Activated T-helper 1 cell treated with anti-CD3 and anti-CD28 coated beads, Interleukin-12 subunit alpha, Interleukin-12 subunit beta, Interleukin-2, Interleukin-4 antibody, amounts not matched to agents 30 ng/mL and 10 ng/mL and 1 ng/mL, durations not matched to agents 14 hours and 24 hours and 36 hours (primary cell): ENCODE measurements at places on chromosomes 4 and X. TPM values are rescaled to one million over a fixed set of nuclear protein-coding genes. Genes with fewer than 3 reads are reported as not detected.
A peak's percentile ranks its signal among the peaks of the same experiment; 100 is the strongest.

- H3K27me3 ChIP-seq: no peaks in the 10 kb centered on the region
- H3K36me3 ChIP-seq: peaks cover 3% of the 10 kb centered on the region
- DNase-seq: no peak
- H3K27ac ChIP-seq: no peak overlapping the region
Observed at GRCh38 chr4:14180983-14181601, 553.6 kb upstream of the BOD1L1 start.

GRCh38 chrX:17591741-17592110, 145.6 kb upstream of the SCML1 start:
- H3K27me3 ChIP-seq: no peaks in the 10 kb centered on the region
- peak; percentile 1 for DNase-seq
- peaks cover 23% of the 10 kb centered on the region for H3K4me1 ChIP-seq
- H3K4me3 ChIP-seq: no peak overlapping the region

- no peaks in the 10 kb centered on the region for H3K4me1 ChIP-seq
- DNase-seq: no peak
- H3K27me3 ChIP-seq: peaks cover 2% of the 10 kb centered on the region
- H3K4me3 ChIP-seq: no peak overlapping the region
- no peak overlapping the region for H3K27ac ChIP-seq
Observed at GRCh38 chr4:138063581-138063980, 178.6 kb downstream of the SLC7A11 start.

The TIMM8A gene
- 30.9 and 36.5 TPM in 2 replicates for total RNA-seq

The TMSB15C gene
- total RNA-seq: 3.4 and 4.3 TPM in 2 replicates

The TRIM61 gene
- 2.4 and 3.1 TPM in 2 replicates for total RNA-seq

DNA sequence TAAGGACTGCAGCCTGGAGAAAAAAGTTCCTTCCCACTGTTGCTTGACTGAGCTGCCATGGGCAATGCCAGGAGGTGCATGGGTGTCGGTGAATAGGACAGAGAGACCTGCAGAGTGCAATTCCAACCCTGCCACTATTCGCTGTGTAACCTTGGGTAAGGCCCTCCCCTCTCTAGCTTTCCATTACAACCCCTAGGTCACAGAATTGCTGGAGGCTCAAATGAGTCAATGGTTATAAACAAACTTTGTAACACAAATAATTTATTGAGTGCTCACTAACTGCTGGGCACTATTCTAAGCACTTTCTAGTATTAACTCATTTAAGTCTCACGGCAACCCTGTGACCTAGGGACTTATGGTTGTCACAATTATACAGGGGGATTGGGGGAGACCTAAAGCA, 37.8 kb downstream of the PJA1 start:
- H3K4me3 ChIP-seq: no peak overlapping the region
- no peak for DNase-seq
- peaks cover 17% of the 10 kb centered on the region for H3K27me3 ChIP-seq
- no peaks in the 10 kb centered on the region for H3K36me3 ChIP-seq

The CFAP47 gene
- not detected in 2 replicates for total RNA-seq

DNA sequence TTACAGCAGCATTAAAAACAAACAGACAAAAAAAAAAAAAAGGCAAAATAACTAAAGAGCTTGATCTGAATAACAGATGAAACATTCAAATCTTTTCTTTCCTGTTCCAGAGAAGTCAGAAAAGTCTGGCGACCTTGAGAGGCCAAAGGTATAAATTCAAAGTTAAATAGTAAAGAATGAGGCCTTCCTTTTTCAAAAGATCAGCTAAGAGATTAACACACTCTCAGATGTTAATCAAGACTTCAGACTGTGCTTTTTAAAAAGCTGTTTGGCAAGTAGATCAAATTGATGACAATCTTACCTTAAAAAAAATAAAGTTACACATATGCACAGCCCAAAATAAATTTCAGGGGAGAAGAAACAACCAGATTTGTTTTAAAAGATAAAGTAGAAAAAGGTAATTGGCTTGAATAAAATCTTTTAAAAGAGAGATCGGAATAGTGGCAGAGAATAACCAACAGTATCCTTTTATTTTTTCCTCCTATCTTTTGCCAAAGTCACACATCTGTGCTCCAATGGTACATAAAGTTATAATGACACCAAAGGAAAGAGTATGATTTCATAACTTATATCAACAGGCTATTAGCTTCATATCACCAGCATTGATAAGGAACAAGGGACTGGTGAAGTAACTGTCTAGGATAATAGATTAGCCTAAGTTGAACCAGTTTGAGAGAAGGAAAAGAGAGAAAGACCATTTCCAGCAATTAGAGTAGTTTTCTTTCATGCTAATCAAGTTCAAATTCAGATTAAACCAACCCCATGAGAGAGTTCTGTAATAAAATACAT, 70.4 kb downstream of the METTL14 start:
- no peak overlapping the region for H3K27ac ChIP-seq
- H3K4me1 ChIP-seq: peaks cover 15% of the 10 kb centered on the region
- no peak overlapping the region for H3K4me3 ChIP-seq
- no peak for DNase-seq
- no peaks in the 10 kb centered on the region for H3K27me3 ChIP-seq
- peaks cover 35% of the 10 kb centered on the region for H3K36me3 ChIP-seq

DNA sequence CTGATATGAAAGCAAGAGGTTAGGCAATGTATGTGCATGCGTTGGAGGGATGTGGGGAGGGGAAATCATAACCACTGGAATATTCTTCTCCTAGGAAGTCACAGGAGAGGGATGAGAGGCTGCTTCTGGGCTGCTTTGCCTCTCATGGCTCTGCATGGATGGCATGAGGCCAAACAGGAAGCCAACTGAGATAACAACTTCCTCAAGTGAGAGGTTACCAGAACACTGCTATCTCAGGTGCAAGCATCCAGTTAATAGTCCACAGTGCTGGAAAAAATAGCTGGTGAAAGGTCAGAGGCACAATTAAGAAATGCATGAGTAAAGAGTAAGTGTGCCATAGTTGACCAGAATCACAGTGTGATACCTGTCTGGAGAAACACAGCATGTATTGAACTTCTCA, 113.3 kb downstream of the ELOVL6 start:
- H3K27me3 ChIP-seq: no peaks in the 10 kb centered on the region
- DNase-seq: no peak
- H3K4me3 ChIP-seq: no peak overlapping the region
- peaks cover 9% of the 10 kb centered on the region for H3K36me3 ChIP-seq
- peak overlapping the region; percentile 31 for H3K27ac ChIP-seq

DNA sequence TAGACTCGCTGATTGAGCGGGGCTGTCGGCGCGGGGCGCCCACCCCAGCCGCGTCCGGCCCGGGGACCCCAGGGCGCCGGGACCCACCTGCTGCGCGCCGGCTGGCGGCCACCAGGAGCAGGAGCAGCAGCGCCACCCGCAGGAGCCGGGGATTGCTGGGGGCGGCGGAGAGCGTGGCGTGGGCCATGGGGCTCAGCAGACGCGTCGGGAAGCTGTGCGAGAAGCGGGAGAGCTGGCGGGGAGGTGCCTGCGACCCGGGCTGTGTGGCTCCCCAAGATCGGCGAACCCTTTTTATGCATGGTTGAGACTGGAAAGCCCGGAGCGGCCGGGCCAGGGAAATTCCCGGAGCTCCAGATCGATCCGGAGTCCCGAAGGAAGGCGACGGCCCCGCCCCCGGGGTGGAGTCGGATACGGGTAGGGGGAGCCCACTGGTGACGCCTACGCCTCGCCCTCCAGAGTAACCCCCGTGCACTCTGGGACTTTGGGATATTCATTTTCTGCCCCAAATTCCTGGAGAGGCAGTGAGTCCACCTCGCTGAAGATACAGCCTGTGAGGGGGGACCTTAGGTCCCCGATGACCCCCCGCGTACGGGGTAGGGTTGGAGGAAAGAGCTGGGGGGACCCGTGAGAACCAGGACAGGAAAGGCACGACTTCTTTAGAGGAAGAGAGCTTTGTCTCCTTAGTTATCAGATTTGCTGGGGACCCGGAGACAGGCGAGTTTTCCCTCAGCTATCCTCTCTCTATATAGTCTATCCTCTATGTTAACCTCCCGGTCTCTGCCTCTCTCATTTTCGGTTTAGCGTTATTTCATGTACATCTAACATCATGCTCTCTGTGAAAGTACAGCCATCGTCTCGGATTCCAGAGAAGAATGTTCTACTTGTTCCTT, at the start of gene CXCL3:
Gene CXCL3, minus strand, starts transcription at position 265 of the 890 bp plus-strand sequence. Its CDS starts 78 bp downstream, at position 187.
- DNase-seq: no peak
- peaks cover 14% of the 10 kb centered on the region for H3K4me1 ChIP-seq
- peaks cover 42% of the 10 kb centered on the region for H3K27me3 ChIP-seq

- no peak overlapping the region for H3K4me3 ChIP-seq
- no peak for DNase-seq
- no peaks in the 10 kb centered on the region for H3K4me1 ChIP-seq
Observed at GRCh38 chr4:161762796-161763195, 401.0 kb downstream of the FSTL5 start.

DNA sequence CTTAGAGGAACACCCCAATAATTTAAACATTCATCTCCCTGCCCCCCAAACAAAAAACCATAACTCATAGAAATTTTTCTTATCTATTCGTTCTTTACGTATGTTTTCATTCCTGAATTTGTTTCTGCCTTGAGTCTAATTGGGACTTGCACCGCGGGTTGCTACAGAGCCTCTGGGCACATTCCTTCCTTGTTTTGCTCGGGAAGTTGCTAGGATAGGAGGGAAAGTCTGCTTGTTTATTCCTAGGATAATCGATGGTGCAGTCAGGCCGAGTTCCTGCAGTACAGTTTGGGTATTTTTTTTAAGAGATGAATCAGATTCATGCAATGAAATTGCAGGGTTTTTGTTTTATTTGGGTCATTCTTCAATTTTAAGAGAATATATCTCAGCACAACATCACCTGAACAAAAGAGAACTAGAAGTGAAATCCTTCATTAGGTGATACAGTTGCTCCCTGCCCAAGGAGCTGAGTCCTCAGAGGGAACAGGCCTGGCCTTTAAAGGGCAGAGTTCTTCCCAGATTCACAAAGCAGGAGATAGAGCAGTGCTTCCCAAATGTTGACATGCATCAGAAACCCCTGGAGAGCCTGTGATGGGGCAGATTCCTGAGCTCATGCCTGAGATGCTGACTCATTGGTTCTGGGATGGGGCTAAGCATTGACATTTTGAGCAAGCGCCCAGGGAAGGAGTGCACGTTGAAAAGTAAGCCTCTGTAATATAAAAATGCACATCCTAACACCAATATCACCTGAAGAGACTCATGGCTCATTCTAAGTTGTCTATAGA, 114.9 kb upstream of the FAM9B start:
- H3K27me3 ChIP-seq: peaks cover 1% of the 10 kb centered on the region
- DNase-seq: no peak
- H3K36me3 ChIP-seq: peaks cover 3% of the 10 kb centered on the region
- no peak overlapping the region for H3K4me3 ChIP-seq
- peaks cover 10% of the 10 kb centered on the region for H3K4me1 ChIP-seq
- H3K27ac ChIP-seq: no peak overlapping the region

DNA sequence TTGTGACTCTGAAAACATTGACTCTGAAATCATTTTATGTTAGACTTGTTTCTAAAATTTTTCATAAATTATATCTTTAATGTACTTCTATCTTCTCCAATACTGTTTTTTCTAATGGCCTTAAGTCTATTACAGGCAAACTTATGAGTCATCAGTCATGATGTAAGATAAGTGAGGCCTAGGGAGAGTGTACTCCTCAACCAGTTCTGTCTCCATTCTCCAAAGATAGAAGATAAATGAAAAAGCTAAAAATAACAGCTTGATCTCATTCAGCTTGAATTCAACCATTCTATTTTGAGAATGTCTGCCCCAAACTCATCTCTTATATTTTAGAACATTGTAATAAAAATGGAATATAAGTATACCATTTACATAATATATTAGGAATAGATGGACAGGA, 34.5 kb downstream of the STBD1 start:
- H3K4me3 ChIP-seq: no peak overlapping the region
- no peak overlapping the region for H3K27ac ChIP-seq
- no peaks in the 10 kb centered on the region for H3K36me3 ChIP-seq
- H3K4me1 ChIP-seq: no peaks in the 10 kb centered on the region

GRCh38 chr4:1928356-1929239, 57.4 kb downstream of the NSD2 start:
- peaks cover 26% of the 10 kb centered on the region for H3K36me3 ChIP-seq
- H3K4me1 ChIP-seq: no peaks in the 10 kb centered on the region
- peak overlapping the region; percentile 18 for H3K27ac ChIP-seq
- no peak overlapping the region for H3K4me3 ChIP-seq

GRCh38 chrX:135890087-135890585, 3.1 kb downstream of the CT45A10 start:
- no peak overlapping the region for H3K4me3 ChIP-seq
- H3K36me3 ChIP-seq: no peaks in the 10 kb centered on the region
- no peaks in the 10 kb centered on the region for H3K4me1 ChIP-seq
- no peak overlapping the region for H3K27ac ChIP-seq
- peaks cover 4% of the 10 kb centered on the region for H3K27me3 ChIP-seq

The RAP2C gene
- 33.8 and 37.6 TPM in 2 replicates for total RNA-seq

The TAF1 gene
- total RNA-seq: 41.4 and 46.1 TPM in 2 replicates

GRCh38 chrX:23884427-23885024, 23.2 kb downstream of the APOO start:
- H3K36me3 ChIP-seq: peaks cover 6% of the 10 kb centered on the region
- DNase-seq: no peak

DNA sequence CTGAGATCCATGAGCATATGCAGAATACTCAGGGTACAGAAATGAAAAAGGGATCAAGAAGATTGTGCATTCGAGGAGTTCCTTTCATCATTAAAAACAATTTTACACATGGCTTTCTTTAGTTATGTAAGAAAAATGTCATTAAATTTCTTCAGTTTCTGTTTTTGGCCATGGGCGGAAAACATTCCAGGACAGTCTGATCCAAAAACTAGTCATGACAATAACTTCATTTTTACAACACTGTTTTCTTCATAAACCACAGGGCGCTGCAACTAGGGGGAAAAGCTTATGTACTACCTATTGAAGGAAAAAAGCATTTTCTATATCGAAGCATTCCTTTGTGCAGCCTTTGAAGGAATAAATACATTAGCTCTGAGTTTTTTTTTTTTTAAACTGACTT, 28.2 kb downstream of the IL13RA1 start:
- no peak overlapping the region for H3K4me3 ChIP-seq
- H3K4me1 ChIP-seq: peaks cover 7% of the 10 kb centered on the region
- no peak for DNase-seq
- peaks cover 10% of the 10 kb centered on the region for H3K27me3 ChIP-seq
- H3K36me3 ChIP-seq: no peaks in the 10 kb centered on the region

DNA sequence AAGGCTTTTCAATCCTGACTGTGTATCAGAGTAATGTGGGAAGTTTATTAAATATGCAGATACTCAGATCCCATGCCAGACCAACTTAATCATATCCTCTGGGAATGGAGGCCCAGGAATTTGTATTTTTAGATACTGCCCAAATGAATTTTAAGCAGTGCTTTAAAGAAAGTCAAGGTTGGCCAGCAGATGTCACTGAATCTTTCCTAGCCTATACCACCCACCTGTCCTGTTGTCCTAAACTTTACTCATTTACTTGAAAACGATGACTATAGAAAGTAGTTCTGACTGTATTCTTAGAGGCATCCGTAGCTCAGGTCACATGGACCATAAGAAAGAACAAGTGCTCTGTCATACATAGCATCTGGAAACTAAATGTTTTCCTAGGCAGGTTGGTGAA, 79.9 kb downstream of the AMOT start:
- no peak for DNase-seq
- no peak overlapping the region for H3K27ac ChIP-seq
- no peaks in the 10 kb centered on the region for H3K36me3 ChIP-seq
- H3K27me3 ChIP-seq: peaks cover 6% of the 10 kb centered on the region
- no peak overlapping the region for H3K4me3 ChIP-seq
- no peaks in the 10 kb centered on the region for H3K4me1 ChIP-seq

The FMR1NB gene
- not detected in 2 replicates for total RNA-seq

The MAGEA2B gene
- not detected in 2 replicates for total RNA-seq
